Stimulated activated CD8-positive, alpha-beta memory T cell treated with anti-CD3 and anti-CD28 coated beads, Interleukin-4, amount 100 ng/mL, for 48 hours (primary cell): ENCODE measurements at places on chromosomes 12 and 14.
A peak's percentile ranks its signal among the peaks of the same experiment; 100 is the strongest.

- no peak for DNase-seq
Observed at GRCh38 chr14:95498622-95499353, 17.7 kb downstream of the SYNE3 start.

GRCh38 chr12:63095369-63095980 is 55.5 kb downstream of the AVPR1A start:
- no peak for DNase-seq

DNA sequence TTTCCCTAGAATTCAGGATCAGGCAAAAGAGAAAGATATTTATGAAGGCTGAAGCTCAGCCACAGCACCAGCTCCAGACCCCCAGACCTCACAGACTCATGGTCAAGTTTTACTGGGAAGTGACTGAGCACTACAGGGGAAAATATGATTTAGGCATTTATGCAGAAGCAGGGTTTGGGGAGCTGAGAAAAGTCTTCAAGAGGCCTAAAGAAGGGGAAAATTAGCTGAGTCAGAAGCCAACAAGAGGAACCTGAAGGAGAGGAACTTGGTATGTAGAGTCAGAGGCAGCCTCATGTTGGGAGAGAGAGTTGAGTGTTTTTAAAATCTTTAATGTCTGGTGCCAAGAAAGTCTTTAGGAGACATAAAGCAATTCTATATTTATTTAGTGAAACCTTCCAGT is 63.0 kb downstream of the FOS start:
- DNase-seq: no peak

- DNase-seq: no peak
Observed at GRCh38 chr14:89315493-89316470, 101.3 kb downstream of the FOXN3 start.

GRCh38 chr12:64080319-64081007 is 141.6 kb downstream of the KICS2 start:
- no peak for DNase-seq

DNA sequence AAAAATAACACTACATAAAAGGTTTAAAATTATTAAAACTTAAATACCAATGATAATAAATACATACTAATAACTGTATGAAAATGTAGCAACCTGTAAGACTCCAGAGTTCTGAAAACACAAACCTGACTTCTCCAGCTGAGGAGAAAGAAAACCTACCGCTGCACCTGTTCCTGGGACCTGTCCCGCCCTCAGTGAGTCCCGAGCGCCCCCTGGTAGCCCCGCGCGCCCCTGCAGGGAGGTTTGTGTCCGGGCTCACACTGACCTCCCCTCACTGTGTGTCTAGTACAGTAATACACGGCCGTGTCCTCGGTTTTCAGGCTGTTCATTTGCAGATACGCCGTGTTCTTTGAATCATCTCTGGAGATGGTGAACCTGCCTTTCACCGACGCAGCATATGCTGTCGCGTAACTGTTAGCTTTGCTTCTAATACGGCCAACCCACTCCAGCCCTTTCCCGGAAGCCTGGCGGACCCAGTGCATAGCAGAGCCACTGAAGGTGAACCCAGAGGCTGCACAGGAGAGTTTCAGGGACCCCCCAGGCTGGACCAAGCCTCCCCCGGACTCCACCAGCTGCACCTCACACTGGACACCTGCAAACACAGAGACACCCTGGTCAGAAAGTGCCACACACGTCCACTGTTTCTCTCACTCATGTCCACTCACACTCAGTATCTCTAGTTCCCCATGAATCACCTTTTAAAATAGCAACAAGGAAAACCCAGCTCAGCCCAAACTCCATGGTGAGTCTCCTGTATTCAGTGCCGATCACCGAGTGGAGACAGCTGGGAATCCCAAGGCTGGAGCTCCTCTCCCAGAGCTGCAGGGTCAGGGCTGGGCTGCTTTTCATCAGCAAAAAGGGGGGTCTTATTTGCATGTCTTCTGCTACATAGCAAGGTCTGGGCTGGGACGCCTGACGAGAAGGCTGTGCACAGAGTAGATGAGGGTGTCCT is 1276.3 kb downstream of the TMEM121 start:
- peak; percentile 43 for DNase-seq

GRCh38 chr12:50992819-50993218 is 33.4 kb downstream of the SLC11A2 start:
- DNase-seq: no peak

DNA sequence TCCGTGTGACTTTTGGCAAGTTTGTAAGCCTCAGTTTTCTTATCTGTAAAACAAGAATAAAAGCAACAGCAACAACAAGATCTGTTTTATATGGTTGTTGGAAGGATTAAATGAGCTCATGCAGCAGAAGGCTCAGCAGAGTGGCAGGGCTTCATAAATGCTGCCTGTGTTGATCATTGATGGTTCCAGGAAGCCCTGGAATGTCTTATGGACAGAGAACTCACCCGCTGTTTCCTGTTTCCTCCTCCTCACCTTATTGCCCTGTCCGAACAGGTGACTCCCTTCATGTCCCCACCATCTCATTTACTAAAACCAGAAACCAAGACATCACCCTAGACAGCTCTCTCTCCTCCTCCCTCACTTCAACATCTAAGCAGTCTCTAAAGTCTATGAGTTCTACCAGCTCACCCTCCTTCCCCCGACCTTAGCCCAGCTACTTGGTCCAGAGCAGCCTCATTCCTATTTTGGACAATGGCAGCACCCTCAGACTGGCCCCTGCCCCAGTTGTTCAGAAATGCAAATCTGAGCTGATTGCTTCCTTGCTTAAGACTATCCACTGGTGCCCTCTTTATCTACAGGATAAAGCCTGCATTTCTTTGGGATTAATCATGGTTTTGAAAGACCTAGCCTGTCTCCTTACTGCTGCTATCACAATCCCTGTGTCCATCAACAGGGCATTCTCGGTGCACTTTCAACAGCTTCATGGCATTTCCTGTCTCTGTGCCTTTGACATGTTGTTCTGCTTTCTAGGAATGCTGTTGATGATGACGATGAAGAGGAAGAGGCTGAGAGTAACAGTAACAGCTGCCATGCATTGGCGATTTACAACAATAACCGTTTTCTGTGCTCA is 21.4 kb upstream of the GSG1 start:
- DNase-seq: no peak

GRCh38 chr12:126362493-126362892 is 1297.3 kb downstream of the AACS start:
- no peak for DNase-seq

GRCh38 chr14:39426605-39427004 is 5.6 kb downstream of the FBXO33 start:
- DNase-seq: no peak

DNA sequence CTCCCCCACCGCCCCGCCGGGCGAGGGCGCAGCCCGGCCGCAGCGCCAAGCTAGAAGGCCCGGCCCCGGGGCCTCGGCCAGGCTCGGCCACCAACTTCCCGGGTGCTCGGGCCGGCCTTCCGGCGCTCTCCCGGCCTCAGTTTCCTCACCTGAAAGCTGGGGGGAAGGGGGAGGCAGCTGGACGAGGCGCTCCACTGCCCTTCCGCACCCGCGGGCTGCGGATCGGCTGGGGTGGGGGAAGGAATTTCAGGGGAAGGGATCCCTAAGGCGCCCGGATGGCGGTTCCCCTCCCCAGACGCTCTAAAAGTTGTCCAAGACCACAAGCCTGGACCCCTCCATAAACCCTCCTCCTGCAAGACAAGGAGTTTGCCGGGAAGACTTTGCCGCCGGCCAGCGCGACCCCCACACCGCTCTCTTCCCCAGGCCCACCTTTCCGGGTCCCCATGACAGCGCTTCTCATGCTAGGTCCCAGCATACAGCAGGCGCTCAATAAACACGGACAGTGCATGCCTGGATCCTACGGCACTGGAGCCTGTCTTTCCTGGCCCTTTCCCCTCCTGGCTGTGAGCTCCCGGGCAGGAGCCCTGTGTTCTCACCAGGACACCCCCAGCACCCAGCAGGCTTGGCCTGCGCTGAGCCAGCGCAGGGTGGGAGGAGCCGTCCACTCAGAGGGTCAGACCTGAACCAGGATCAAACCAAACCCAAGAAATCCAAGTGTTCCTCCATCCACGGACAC is 18.1 kb downstream of the BEGAIN start:
- DNase-seq: no peak

DNA sequence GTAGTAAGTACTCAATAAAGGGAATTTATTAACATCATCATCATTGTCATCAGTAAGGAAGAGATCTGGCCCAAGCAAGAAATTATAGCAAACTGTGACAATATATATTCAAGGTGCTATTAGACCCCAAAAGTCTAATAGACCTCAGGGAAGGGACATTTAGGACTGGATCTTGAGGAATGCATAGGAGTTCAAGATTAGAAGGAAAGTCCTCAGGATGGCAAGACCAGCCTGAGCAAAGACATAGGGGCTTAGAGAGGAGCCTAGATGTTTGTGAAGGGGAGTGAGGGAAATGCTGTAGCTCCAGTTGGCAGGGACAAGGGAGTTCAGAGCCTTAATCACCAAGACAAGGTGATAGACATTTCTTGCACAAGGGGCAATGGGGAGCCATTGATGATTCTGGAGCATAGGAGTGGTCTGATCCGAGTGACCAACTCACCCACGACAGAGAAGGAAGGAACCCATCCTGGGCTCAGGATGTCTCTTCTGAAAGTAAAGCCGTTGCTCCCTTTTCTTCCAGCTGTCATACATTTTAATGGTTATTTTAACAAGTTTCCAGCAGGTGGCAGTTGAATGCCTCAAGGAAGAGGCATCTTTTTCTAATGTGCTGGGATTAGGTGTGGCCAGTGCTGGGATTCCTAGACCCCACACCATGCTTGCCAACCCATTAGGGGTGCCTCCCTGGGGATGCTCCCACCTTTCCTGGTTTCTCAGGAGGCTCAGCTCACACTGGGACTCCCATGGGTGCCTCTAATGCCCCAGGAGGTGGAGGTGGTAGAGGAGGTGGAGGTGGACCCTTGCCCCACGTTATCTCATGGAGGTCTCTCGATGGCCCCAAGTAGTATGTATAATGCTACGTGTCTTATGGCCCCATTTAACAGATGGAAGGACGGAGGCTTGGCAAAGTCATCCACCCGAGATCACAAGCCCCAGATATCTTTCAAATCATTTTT is 37.8 kb downstream of the PHETA1 start:
- no peak for DNase-seq

DNA sequence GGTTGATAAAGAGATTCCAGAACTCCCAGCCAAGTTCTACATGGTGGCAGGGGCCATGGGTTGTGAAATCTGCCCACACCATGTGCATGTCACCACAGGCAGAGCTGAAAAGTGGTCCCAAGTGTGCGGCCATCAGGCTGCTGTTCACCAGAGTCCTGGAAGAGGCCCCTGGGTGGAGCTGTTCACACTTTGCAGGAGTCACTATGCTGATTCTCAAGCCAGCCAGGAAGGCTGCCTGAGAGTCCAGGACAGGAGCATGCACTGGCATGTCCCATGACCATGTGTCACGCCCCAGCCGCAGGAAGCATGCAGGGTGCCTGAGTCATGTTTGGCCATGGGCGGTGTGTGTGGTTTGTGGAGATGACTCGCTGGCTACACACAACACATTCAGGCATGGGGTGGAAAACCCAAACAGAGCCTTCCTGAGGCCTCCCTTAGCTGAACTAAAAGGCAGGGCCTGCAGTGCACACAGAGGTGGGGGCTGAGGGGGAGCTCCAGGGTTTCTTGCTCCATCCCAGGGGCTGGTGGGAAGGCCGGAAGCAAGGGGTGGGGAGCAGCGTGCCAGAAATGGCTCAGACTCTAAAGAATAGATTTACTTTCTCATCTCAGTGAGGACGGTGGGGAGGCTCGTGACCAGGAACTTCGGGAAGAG is 19.4 kb downstream of the ABCB9 start:
- peak; percentile 90 for DNase-seq

GRCh38 chr12:30423330-30423729 is 272.3 kb downstream of the IPO8 start:
- no peak for DNase-seq

- no peak for DNase-seq
Observed at GRCh38 chr12:39365364-39366001, 77.4 kb downstream of the KIF21A start.

- DNase-seq: no peak
Observed at GRCh38 chr14:35068238-35069012, 22.4 kb downstream of the FAM177A1 start.

GRCh38 chr12:69466867-69467266 is 3.3 kb upstream of the FRS2 start:
- no peak for DNase-seq

DNA sequence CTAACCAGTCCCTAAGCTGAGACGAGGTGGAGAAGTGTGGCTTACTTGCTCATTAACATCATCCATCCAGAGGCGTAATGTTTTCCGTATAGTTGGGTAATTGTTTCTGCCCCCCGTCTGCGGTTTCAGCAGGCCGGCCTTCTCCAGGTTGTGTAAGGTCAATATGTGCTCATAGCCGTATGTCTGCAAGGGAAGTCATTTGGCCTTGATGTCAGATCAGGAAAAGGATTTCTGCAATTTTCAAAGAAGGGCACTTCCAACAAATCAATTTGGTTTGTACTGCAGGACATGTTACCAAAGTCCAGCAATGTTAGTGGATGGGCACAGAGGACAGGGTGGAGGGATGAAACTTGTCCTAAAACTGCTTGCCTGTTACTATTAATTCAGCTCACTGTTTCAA is 9.9 kb upstream of the DIABLO start:
- no peak for DNase-seq
